ENCODE measurements at places on chromosomes 2 and 18.
A peak's percentile ranks its signal among the peaks of the same experiment; 100 is the strongest.

DNA sequence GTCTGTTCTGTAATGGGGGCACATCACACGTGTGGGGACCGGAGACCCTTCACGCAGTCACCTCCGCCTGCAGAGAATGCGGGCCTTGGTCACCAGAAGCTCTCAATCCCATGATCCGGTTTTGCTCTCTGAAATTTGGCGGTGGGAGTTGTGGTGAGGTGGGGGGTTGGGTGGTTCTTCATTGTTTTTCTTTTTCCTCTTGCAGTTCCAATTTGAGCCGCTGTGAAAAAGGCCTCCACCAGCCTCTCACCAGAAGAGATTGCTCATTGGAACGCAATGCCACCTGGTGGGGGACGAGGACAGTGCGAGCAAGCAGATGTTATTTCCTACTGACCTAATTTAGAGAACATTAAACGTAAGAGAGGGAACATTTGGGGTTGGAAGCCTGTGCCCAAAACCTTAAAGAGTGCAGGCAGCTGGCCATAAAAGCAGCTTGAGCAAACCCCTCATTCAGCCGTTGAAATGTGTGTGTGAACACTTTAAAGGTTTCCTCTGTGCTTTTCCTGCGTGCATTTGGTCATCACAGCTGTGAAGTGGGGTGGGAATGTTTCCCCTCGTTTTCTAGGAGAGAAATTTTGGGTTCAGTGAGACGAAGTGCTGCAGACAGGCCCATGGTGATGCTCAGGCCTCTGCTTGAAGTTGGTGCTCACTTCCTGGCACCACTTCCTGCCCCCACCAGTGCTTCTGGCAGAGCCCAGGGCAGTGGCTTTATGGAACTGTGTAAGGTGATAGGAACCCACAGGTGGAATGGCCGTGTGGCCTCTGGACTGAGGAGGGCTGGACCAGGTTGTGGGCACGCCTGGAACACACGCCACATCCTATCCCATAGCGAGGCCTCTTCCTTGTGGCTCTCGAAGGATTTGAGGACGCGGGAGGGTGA, 61.7 kb downstream of the ZCCHC2 start:
- peak; percentile 83 for DNase-seq

DNA sequence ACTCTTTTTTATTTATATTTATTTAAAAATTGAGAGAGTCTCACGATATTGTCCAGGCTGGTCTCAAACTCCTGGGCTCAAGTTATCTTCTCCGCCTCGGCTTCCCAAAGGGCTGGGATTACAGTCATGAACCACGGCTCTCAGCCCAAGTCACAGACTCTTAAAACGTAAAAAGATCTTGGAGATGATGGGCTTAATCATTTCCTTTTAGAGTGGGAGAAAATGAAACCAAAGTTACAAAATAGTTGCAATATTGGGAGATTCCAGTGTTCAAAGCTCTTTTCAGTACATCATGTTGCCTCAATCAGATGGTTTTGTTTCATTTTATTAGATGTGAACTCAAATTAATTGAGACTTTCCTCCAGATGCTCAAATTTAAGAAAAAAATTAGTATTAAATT, 151.4 kb upstream of the XPO1 start:
- no peak for DNase-seq

- DNase-seq, result no peak
Observed at GRCh38 chr18:31793531-31793930, 32.9 kb upstream of the SLC25A52 start.

- no peak for DNase-seq
Observed at GRCh38 chr18:11561293-11561692, 48.1 kb upstream of the SLC35G4 start.

DNA sequence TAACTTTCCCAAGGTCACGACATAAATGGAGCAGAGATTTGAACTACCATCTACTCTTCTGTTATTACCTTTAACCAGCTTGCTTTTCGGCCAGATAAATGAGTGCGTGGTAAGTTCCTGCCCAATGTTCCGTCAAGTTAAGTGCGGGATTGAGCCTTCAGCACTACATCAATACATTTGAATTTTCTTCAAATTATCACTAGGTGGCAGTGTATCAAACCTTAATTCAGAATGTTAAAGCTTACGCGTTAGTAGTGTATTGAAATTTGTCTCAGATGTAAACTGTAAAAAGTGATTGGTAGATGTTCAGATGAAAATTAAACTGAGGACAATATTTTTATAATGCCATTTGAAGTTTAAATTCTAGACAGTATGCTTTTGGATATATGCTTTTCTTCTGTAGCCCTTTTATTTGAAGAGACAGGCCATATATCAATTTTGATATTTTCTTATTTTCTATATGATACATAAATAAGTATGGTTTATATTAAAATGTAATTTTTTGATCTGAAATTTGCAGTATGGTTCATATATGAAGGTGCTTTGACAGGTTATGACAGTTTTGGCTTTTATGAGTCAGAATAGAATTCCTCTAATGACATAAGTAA, 681.3 kb downstream of the ADCYAP1 start:
- DNase-seq, result peak; percentile 8

DNA sequence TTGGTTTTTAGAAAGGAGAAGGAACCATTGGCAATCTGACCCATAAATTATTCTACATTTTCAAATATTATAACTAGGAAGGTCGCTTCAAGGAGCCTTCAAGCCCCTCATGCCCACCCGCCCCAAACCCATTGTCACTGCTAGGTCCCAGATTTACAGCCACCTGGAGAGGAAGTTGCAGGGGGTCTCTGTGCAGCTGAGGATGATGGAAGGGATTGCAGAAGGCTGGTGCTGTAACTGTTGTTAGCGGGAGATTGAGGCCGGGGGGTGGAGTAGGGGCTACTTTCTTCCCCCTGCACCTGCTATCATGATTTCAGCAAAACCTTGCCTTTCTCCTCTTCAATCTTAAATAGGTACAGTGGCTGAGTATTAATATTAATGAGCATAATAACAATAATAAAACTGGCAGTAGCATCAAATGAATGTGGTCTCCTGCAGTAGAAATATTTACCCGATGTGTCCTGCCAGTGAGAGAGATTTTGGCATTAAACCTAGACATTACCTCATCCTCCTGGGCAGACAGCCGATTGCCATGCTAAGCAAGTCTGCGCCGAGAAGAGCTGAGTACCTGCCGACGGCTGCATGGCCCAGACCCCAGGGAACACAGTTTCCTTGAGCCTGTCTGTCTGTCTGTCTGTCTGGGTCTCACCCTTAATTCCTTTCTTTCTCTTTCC, 225.4 kb downstream of the FAM210A start:
- no peak for DNase-seq

DNA sequence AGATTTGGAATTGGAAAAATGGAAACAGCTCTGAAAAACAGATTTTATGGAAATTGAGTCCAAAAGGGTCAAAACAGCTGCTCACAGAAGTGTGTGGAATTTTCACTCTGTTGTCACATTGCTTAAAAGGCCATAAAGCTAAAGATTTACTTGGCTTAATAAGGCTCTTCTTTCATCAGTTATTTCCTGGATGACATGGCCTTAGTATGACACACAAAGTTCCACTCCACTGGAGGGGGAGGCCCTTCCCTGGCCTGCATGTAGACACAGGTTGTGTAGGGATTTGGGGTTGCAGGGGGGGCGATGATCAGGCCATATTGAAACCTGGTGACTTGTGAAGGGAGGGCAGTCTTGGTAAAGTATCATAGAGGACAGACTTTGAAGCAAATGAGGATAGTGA, 34.0 kb downstream of the TMEM185B start:
- DNase-seq, result no peak

GRCh38 chr18:48535956-48536355, 2.9 kb upstream of the CTIF start:
- no peak for DNase-seq

DNA sequence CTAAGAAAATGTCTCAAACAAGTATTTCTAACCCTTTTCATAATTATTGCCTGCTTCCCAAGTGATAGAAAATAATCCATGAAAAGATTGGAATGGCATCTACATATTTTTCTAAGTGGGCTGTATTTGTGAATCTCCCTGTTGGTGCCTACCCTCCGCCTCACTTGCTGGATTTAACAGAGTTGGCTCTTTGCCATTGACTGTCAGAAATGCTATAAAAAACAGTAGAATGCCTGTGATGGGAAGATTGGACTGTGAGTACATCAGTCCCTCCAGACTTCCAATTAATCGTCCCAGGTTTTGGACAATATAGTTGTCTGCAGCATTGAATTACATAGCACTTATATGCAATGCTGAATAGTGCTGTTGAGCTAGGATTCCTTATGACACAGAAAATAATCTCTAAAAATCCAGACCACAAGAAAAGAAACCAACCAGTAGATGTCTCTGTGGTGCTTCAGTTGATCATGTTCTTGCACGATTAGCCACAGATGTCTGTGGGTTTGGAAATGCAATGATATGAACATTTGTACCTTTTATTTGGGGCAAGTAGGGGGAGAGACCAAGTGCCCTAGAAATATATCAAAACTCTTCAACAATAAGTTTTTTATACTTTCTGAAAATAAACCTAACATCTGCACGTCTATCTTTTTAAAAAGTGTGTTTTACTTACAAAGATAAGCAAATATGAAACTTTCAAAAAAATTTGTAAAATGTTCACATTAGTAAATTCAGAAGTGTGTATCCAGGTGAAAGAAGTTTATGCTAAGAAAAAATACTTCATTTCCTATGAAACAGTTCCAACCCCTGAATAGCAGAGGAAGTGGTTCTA, 88.5 kb downstream of the DYNAP start:
- no peak for DNase-seq

GRCh38 chr2:162308747-162309503, 9.6 kb downstream of the IFIH1 start:
- no peak for DNase-seq

DNA sequence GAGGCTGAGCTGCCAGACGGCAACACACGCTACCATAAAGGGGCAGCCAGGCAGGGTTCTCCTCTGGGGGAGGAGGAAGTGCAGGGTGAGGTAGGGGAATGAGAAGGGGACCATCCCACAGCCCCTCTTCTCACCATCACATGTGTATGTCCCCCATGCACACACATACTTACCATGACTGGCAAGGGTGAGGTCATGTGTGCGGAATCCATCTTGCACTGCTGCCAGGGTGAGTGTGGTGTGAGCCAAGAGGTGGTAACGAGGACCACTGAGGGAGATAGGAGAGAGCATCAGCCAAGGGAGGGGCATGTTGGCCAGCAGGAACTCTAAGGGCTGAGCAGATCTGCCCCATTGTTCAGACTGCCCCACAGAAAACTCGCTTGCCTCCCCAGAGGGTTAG, 7.1 kb downstream of the WDR54 start:
- DNase-seq, result no peak

- DNase-seq, result no peak
Observed at GRCh38 chr18:6719910-6720683, 9.4 kb upstream of the ARHGAP28 start.

DNA sequence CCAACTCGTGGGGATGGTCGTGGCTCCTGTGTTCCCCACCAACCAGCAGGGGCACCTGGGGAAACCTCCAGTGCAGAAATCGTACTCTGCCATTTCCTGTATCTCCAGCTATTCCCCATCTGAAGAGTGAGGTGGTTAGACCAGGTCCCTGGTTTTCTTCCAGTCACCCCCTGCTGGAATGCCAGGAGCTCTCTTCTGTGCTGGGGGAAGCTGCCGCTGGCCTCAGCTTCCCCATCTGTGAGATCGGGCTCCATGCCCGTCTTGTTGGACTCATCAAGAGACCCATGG, 119.7 kb downstream of the INHBB start:
- no peak for DNase-seq

DNA sequence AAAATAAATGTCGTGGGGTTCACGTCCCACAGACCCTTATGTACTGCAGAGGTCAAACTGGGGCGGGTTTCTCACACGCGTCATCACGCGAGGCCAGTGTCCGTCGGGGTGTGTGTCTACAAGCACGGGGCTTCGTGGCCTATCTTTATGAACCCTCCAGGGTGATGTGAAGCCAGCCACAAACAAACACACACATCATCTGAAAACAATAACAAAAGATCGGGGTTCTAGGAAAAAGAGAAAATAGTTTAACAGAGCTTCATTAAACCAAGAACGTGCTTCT, 23.3 kb downstream of the LDLRAD4 start:
- no peak for DNase-seq

GRCh38 chr18:46892842-46893241, 24.5 kb downstream of the PIAS2 start:
- DNase-seq, result no peak

DNA sequence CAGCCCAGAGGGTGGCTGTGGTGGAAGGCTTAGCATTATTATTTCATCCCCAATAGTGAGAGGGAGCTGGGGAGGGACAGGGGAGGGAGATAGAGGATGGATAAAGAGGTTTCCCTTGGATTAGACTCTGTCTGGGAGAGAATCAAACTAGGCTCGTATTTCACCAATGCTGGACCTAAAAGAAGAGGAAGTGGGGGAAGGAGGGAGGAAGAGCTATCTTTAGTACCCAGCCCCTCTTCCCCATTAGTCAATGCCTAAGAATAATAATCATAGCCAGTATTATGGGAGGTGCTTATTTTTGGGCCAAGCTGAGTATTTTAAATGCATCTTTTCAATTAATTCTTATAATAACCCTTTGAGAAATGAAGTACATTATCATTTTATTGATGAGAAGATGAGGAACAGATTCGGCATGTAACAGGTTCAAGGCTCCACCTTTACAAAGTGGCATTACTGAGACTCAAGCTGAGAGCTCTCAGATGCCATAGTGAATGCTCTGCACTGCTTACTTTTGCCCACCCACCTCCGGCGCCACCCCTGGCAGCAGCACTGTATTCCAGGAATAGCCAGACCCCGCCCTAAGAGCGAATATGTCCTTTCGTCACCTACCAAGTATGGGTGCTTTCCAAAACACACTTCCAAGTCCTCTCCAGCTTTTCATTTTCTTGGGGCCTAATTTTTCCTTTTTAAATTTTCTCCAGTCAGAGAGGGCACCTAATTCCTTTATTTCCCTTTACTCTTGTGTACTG, 21.0 kb downstream of the PAX8 start:
- no peak for DNase-seq

DNA sequence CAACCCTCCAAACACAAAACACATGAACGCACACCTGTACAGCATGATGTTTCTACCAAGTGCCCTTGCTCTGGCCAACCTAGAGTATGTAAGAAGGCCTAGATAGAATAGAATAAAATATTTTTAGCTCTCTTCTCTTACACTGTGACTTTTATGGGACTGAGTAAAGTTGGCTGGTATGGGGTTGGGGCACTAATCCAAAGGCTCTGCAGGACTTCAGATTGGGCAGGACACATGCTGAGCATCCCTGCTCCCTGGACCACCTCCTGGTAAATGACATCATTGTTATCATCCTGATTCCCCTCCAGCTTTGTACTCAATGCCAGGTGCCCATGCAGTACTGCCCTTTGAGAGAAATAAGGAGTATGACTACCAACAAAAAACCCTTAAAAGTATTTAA, 322.2 kb downstream of the SLC8A1 start:
- DNase-seq, result no peak
